Panc1 (cell line): ENCODE measurements at places on chromosomes 16 and 17. TPM values are rescaled to one million over a fixed set of nuclear protein-coding genes. Genes with fewer than 3 reads are reported as not detected.

The PHLPP2 gene
- 13.1 TPM for total RNA-seq

DNA sequence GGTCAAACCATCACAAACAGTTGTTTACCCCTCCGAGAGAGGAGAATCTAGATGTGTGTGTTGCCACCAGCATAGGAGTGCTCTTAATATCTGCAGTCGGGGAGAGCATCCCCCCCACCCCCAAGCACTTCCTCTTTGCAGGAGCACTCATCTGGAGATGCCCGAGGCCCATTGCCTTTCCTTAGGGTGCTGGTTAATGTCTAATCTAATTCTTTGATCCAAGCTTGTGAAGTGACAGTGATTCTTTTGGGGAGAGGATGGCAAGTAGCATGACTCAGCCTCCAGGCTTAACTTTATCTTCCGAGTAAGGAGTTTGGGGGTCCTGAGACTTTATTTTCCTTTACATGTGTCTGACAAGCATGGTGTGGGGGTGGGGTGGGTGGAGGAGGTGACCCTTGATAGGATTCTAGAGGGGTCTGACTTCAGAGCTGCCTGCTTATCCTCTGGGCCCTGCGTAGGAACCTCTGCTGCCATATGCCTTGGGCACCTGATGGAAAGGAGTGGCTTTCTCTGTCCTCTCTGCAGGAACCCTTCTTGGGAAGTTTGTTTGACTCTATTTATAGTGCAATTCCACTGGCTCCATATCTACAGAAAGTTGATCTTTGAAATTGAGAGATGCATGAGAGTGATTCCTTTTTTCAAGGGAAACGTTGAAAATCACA, 207.1 kb downstream of the SPECC1 start:
- no peak for DNase-seq
- H3K4me3 ChIP-seq = no peak overlapping the region
- no peaks in the 10 kb centered on the region for H3K27me3 ChIP-seq
- H3K4me1 ChIP-seq = no peaks in the 10 kb centered on the region
- no peak overlapping the region for H3K27ac ChIP-seq

DNA sequence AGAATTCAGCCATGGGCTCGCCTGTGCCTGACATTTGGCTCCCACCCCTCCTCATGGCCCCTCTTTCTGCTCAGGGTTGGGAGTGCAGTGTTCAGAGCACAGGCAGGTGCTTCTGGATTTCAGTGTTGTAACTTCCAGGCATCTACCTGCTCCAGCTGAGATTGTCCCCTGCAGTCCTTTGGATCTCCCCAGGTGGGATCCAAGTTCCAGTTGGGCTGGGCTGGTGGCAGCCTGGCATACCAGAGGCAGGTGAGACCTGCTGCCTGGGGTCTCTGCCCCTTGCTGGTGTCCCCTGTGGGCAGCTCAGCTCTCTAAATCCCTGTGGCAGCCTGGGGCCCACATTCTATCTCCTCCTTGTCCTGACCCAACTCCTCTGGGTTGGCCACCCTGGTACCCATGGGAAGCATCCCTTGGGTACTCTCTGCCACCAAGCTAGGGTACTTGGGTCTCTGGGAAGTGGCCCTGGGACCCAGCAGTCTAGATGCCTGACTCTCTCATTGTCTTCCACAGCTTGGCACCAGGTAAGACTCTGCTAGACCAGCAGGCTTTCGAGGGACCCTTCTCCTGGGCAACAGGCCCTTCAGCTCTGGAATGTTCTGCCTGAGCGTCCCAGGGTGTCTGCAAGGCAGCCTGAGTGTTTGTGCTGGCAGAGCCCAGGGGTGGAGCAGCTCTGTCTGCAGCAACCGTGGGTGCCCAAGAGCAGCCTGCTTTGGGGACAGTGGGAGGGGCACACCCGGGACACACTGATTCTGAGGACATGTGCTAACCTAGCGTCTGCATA, 42.5 kb downstream of the DNAH17 start:
- H3K27me3 ChIP-seq = no peaks in the 10 kb centered on the region
- H3K4me1 ChIP-seq = no peaks in the 10 kb centered on the region; the same call in 1 of the 2 replicates
- H3K4me3 ChIP-seq = no peak overlapping the region
- no peak for DNase-seq
- H3K36me3 ChIP-seq = no peaks in the 10 kb centered on the region

GRCh38 chr17:48530887-48531272, at the start of gene HOXB1:
Gene HOXB1 (minus strand): TSS chr17:48531011. CDS start chr17:48530904, 107 bp downstream.
- no peak within 1 kb of the TSS for H3K27ac ChIP-seq
- no peaks in the 10 kb centered on the region for H3K36me3 ChIP-seq
- H3K4me1 ChIP-seq = no peaks in the 10 kb centered on the region
- DNase-seq = no peak

GRCh38 chr17:74502861-74503260, 28.4 kb downstream of the CD300LB start:
- H3K27ac ChIP-seq = no peak overlapping the region
- H3K36me3 ChIP-seq = no peaks in the 10 kb centered on the region
- H3K4me3 ChIP-seq = no peak overlapping the region
- H3K27me3 ChIP-seq = peaks cover 9% of the 10 kb centered on the region
- no peak for DNase-seq
- H3K4me1 ChIP-seq = no peaks in the 10 kb centered on the region
